ENCODE measurements at places on chromosomes 5 and 9.

DNA sequence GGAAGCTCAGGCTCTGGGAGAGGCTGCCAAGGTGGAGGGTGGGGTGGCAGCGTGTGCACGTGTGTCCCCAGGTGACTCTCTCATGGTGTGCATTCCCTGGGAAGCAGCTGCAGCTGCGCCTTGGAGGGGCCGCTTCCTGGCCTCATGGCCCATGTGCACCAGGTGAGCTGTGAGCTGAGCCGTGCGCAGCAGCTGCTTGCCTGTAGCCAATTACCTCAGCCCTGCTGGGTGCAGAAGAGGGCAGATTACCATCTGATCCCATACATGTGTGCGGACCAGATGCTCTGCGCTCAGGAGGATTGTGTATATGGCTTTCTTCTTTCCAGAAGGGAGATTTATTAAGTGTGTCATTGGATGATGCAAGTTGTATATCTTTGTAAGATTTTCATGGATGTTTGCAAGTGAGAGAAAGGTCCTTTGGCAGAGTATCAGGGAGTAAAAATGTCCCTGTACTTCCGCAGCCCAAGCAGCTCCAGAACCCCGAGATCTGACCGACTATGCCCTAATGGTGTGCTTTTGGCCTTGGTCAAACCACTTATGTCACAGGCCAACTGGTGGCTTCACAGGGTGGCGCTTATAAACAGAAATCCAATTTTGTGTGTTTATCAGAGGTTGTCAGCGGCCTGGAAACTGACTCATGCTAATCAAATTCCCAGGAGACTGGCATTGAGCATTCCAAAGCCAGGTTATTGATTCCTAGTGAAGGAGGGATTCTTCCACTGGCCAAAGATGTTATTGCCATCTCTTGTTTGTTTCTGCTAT is 229.3 kb downstream of the GOLPH3 start:
- DNase-seq, result no peak

GRCh38 chr5:61640179-61641021 is 308.3 kb downstream of the ZSWIM6 start:
- DNase-seq, result no peak

GRCh38 chr5:115840873-115841272 is 492 bp downstream of the ATG12 start:
- DNase-seq, result no peak

DNA sequence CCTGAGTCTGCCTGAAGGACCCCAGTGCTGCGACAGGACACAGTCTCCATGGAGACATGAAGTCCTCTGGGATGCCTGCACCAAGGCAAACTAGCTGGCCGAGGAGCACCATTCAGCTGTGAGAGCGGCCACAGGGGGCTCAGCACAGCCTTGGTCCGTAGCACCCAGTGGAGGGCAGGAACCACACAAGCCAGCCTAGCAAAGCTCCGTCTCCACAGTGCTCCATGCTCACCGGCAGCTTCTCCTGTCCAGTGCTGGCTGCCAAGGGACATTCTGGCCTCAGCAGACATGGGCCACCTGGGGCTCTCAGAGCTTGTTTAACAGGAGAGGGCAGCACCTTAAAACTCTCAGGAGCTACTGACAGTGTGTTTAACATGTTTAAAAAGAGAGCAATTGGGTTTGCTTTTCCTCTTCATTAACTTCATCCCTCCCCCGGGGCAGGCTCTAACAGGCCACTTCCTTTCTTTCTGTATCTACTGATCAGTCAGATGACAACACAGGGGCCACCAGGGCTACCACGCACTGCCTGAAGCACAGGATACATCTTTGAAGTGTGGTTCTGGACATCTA is 57.0 kb downstream of the SECISBP2 start:
- no peak for DNase-seq

- no peak for DNase-seq
Measured at GRCh38 chr5:109836280-109836679, 146.6 kb downstream of the MAN2A1 start.

DNA sequence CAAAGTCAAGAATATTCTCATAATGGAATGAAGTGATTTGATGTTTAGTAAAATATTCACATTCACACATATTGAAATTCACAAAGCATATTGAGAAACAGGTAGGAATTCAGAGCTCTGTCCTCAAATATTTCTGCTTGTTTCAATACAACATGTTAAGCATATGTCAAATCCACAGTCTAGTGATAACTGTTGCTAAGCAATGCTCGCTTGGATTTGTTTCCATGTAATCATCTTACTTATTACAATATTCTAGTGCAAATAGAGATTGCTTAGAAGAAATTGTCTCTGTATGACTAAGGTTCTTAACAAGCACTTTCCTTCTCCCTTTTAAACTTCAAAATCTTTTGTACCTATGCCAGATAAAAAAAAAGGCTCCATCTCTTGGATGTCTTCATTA is 995.7 kb downstream of the CDH18 start:
- no peak for DNase-seq

DNA sequence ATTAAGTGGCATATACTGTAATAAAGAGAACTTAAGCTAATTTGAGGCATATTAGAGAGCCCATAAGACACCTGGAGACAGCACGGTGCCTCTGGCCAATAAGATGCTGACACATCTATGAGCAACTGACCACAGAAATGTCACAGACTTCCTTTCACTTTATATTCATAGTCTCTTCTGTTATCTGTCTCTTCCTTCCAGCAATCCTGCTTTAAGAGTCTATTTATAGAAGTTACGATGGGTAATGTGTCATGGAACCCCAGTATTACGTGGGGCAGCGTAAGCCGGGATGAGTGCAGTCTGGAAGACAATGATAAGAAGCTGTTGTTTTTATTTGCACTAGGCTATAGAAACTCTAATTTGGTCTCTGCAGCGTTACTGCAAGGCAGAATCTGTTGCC is 136.8 kb downstream of the CFAP90 start:
- DNase-seq, result no peak
